Neural crest cell (in vitro differentiated cells): ENCODE measurements at places on chromosomes 11 and 22. TPM values are rescaled to one million over a fixed set of nuclear protein-coding genes. Genes with fewer than 3 reads are reported as not detected.

- no peak for DNase-seq
Measured at GRCh38 chr11:75349521-75350116, 1.8 kb downstream of the ARRB1 start.

- DNase-seq, result no peak
Measured at GRCh38 chr22:48315439-48316256, 1512.0 kb downstream of the BRD1 start.

GRCh38 chr22:34885852-34886251 lies 180.1 kb upstream of the ISX start:
- no peak for DNase-seq

Gene KRTAP5-10
- not detected in 2 replicates for total RNA-seq

DNA sequence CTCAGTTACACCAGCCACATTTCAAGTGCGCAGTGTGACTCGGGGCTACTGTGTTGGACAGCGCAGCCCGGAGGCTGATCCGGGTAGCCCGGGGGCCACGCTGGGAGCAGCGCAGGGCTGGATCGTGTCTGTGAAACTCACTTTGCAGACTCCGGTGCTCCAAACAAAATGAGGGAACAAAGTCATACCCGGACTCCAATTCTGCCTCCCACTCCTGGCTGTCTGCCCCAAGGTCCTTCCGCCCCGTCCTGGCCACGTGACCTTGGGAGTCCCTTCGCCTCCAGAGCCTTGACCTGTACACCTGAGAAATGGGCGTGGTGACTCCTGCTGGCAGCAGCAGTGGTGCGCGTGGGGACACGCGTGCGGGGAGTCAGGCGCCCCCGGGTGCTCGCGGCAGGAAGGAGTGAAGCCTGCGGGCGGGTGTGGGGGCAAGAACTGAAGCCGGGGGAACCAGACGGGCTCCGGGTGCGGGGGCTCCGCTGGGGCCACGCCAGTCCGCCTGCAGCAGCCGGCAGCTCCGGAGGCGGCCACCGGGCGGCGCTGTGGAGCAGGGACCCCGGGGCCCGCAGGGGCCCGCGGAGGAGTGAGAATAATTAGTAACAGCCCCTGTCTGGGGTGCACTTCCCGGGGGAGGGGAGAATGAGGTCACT lies 42.4 kb downstream of the KCNJ4 start:
- DNase-seq, result no peak

GRCh38 chr11:122852074-122852795 lies 13.9 kb downstream of the CRTAM start:
- DNase-seq, result no peak

Gene NRGN
- total RNA-seq, result 30.3 and 30.7 TPM in 2 replicates

DNA sequence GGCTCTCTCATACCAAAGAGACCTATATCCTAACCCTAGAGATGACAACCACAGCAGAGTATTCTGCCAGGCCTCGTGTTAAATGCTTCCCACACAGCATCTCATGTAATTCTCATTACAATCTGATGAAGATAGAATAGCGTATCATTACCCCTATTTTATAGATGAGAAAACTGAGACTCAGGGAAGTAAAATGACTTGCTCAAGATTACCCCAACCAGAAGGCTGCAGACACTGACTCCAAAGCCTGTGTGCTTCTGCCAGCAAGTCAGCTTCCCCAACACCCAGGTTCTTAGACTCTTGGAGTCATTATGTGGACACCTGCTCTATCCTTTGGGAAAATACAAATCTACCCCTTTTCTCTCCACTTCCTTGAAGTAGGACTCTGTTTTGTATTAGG lies 23.6 kb upstream of the TSKU start:
- DNase-seq, result no peak

Gene LUZP2
- total RNA-seq, result 0.23 and 0.28 TPM in 2 replicates

DNA sequence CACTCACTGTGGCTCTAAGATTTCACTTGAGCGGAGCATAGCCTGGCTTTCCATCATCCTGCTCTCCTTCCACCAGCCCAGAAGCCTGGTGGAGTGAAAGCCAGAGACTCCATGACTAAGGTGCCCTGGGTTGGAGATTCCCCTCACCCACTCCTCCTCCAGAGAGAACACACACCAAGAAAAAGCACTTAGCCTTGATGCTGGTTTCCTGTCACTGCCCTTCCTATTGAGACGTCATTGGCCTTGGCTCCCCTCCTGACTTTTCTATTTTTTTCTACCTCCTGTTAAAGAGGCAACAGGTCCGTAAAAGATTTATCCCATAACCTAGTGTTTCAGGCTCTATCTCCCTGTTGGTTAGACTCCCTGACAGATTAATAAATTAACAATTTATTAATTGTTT lies 38.5 kb upstream of the APLNR start:
- no peak for DNase-seq

GRCh38 chr11:43554148-43554473 lies 126.4 kb upstream of the HSD17B12 start:
- DNase-seq, result no peak

DNA sequence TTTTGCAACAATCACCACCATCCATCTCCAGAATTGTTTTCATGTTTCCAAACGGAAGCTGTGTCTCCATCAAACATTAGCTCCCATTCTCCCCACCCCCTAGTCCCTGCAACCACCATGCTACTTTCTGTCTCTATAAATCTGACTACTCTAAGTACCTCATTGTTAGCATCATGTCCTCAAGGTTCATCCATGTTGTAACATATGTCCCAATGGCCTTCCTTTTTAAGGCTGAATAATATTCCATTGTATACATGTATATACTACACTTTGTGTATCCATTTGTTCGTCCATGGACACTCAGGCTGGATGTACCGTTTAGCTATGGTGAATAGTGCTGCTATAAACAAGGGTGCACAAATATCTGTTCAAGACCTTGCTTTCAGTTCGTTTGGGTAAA lies 8.2 kb upstream of the DPF2 start:
- DNase-seq, result no peak

- no peak for DNase-seq
Measured at GRCh38 chr11:120808616-120809050, 215.3 kb upstream of the TBCEL start.

Gene DAGLA
- 19.7 and 21.0 TPM in 2 replicates for total RNA-seq

DNA sequence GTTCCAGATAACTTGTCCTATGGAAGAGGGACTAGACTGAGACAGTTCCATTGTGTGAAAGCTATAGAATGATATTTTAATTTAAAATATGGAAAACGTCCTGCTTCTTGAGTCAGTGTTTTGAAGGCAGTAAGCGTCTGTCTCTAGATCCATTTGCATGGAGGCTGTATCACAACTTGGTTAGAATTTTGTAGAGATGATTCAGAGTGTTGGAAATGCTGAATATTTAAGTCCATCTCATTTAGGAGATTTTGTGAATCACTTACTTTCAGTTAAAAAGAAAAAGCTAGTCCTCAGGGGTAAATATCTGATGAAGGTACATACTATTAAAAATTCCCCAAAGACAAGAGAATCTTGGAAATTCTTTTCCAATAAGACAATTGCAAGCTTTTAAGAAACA lies 72.7 kb downstream of the FANCF start:
- DNase-seq, result no peak

DNA sequence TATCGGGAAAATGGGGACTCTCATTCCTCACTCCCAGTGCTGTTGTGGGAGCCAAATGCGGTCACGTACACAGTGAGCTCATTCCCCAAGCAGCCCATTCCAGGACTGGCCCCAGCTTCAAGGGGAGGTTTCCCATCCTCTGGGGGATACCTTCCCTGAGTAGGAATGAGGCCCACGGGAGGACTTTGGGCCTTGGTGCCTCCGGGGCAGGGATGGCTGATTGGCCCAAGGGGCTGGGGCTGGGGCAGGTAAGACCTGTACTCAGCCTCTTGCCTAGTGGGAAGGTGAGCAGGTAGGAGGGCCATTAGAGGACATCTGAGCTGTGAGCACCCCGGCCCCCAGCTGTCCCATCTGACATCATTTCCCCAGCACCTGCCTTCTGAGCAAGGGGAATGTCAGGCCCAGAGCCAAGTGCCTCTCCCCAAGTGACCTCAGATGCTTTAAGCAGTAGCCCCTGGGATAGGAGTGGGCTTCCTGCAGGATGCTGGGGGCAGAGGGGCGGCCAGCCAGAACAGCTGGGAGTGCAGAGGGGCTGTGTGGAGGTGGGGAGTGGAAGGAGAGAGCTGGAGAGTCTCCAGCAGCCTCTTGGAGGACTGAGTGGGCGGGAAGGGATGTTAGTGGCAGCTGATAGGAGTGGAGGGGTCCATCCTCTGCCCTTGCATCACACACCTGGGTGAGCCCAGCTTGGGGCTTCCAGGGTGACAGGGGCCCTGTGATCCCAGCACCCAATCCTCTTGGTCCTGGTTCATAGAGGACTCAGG lies 58.4 kb downstream of the CD82 start:
- peak; percentile 0 for DNase-seq

- no peak for DNase-seq
Measured at GRCh38 chr11:133713406-133713805, 131.9 kb downstream of the SPATA19 start.

Gene MYEOV
- total RNA-seq, result 0.16 and 0.35 TPM in 2 replicates

DNA sequence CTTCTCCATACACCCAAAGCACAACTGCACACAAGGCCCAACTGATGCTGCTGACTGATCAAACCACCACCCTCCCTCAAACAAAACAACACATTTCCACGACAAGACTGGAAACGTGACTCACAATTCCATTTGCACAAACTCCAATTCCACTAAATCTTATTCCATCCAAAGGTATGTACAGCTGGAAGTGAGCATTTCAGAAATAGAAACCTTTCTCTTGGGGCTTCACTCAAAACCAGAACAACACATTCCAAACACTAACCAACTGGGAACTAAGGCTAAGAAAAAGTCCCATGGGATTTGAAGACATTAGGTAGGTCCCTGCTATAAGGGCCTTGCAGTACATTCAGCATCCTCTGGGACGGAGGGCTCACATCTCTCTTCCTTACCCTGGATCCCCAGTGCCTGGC lies 19.6 kb downstream of the MORC2 start:
- DNase-seq, result no peak

DNA sequence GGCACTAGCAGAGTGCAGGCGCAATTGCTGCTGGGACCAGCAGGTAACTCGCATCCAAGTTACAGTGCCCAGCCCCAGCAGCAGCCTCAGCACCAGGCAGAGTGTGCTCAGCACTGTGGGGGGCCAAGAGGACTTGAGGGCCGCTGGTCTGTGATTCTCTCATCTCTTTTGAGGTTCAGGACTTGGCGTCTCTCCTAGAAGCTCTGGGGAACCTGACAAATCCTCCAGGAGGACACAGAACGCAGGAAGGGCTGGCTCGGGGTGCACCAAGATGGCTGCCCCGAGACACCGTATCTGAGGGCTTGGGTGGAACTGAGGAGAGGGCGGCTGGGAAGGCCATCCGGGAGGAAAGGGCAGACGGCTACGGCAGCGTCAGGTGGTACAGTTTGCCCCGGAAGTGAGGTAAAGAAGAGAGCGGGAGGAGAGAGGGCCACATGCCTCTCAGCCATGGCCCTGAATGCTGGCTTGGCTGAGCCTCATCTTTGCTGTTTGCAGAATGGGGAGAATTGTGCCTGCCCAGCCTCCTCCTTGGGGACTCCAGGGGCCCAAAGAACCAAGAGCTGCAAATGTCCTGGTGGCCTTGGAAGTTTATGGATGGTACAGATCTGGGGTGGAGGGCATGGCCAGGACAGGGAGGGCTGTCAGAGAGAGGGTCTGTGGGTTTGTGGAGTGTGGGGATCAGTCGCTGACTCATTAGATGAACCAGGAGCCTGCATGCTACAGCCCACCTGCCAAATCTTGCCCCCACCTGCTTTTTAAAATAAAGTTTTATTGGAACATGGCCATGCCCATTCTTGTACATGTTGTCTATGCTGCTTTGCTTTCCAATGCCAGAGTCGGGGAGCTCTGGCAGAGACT lies 78.0 kb downstream of the MYEOV start:
- DNase-seq, result no peak

DNA sequence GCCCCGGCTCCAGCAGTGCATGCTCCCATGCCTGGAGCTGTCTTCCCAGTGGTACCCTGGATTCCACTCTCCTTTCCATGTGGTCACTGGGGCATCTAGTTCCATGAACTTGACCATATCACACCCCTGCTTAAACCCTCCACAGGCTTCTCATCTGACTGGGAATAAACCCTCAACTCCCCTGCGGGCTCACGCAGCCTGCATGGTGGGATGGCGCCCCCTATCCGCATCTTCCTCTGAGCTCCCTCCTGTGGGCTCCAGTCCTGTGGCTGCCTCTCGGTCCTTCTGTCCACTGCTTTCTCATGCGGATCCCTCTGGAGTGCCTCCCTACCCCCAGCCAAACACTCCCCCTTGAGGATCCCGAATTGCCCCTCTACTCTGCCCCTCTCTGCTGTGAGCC lies 41.4 kb upstream of the TTLL12 start:
- DNase-seq, result peak; percentile 65

DNA sequence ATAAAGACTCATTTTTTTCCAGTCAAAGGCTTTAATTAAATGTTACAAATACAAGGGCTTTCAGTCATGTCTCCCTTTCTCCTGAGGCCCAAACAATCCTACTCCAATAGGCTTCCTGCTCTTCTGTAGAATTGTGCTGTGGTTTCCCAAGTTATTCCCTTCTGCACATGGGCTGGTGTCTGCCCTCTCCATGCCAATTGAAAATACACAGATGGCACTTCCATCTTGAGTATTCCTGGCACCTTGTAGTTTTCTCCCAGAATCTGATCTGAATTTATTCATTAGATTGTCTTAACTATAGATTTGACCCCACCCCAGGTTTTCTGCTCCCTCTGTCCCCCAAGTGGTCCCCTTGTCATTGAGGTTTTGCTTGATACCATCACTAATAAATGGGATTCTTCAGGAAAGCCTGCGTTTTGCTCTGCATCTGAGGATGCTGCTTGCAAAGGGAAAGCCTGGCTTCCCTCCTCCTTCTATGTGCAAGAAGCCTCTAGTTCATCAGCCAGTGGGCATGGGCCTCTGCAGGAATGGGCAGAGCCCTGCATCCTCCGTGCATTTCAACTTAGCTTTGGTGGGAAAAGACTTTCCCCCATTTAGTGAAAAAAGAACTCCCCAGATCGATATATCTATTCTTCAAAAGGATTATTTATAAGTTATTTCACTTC lies 926.7 kb downstream of the NTM start:
- DNase-seq, result no peak

Gene ARHGEF17
- 51.3 and 55.7 TPM in 2 replicates for total RNA-seq

DNA sequence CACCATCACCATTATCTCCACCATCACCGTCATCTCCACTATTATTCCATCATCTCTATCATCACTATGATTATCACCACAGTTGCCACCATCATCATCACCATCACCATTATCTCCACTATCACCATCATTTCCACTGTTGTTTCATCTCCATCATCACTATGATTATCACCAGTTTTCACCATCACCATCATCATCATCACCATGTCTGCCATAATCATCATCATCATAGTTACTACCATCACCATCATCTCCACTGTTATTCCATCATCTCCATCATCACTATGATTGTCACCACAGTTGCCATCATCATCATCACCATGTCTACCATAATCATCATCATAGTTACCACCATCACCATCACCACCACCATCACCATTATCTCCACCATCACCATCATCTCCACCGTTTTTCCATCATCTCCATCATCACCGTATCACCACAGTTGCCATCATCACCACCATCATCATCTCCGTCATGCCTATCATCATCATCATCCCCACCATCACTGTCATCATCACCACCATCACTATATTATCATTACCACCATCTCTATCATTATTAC lies 264.9 kb downstream of the BRD1 start:
- no peak for DNase-seq
